ENCODE measurements at places on chromosomes 2 and 18. TPM values are rescaled to one million over a fixed set of nuclear protein-coding genes. Genes with fewer than 3 reads are reported as not detected.
A peak's percentile ranks its signal among the peaks of the same experiment; 100 is the strongest.

CD8A gene
- not detected for total RNA-seq

ALPG gene
- total RNA-seq, result not detected

TLX2 gene
- total RNA-seq, result 0.16 TPM

BCL2 gene
- total RNA-seq, result 136 TPM

ADCYAP1 gene
- total RNA-seq, result not detected

PRKAG3 gene
- not detected for total RNA-seq

IL36A gene
- not detected for total RNA-seq

LRRTM1 gene
- not detected for total RNA-seq

SERPINB13 gene
- total RNA-seq, result not detected

- no peaks in the 10 kb centered on the region for H3K27me3 ChIP-seq
- H3K4me1 ChIP-seq, result no peaks in the 10 kb centered on the region
- no peak overlapping the region for H3K4me3 ChIP-seq
- H3K27ac ChIP-seq, result no peak overlapping the region
- no peaks in the 10 kb centered on the region for H3K36me3 ChIP-seq
Observed at GRCh38 chr18:41266204-41266603, 688.8 kb upstream of the PIK3C3 start.

DNA sequence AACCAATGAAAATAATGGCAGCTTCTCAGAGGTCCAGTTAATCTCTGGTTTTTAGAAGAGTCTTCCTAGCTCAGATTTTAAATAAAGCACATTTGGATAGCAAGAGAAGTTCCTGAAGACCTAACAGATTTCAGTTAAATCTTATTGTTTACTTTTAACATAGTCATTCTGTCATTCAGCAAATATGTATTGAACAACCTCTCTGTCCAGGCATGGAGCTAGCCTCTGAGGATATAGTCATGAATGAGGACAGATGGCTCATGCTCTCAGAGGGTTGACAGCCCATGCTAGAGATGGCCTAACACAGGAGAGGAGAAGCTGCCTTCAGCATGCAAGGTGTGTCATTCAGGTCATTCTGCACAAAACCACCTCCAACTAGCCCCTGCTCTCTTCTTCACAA, 6.2 kb downstream of the CCBE1 start:
- no peak overlapping the region for H3K4me3 ChIP-seq
- H3K27ac ChIP-seq, result no peak overlapping the region
- H3K4me1 ChIP-seq, result no peaks in the 10 kb centered on the region
- DNase-seq, result no peak
- H3K36me3 ChIP-seq, result peaks cover 2% of the 10 kb centered on the region
- H3K27me3 ChIP-seq, result peaks cover 26% of the 10 kb centered on the region

GRCh38 chr2:118449401-118449800, 361.1 kb downstream of the INSIG2 start:
- H3K4me3 ChIP-seq, result no peak overlapping the region
- DNase-seq, result no peak
- peaks cover 28% of the 10 kb centered on the region for H3K27me3 ChIP-seq
- no peaks in the 10 kb centered on the region for H3K4me1 ChIP-seq

DNA sequence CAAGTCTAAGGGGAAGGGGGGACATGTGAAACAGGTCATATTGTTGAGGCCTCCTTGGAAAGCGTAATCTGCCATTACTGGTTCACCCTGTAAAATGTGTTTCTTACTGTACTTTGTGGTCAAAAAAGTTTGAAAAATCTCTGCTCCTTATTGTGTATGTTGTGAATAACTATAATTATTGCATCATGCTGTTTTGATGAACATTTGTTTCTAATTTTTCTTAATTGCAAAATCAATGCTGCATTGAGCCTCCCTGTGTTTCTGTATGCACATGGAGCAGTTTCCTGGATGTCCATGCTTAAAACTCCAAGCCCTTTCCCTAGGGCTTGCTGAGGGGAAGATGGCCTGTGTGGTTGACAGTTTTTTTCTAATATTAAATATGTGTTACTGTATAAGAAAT, 158.6 kb downstream of the RNF144A start:
- no peak for DNase-seq
- H3K36me3 ChIP-seq, result peaks cover 2% of the 10 kb centered on the region
- peak overlapping the region; percentile 14 for H3K27ac ChIP-seq

GRCh38 chr2:160433466-160434140, 60.0 kb downstream of the RBMS1 start:
- no peak overlapping the region for H3K4me3 ChIP-seq
- DNase-seq, result no peak
- no peaks in the 10 kb centered on the region for H3K27me3 ChIP-seq
- peak overlapping the region; percentile 95 for H3K27ac ChIP-seq
- peaks cover 3% of the 10 kb centered on the region for H3K36me3 ChIP-seq
- H3K4me1 ChIP-seq, result peaks cover 30% of the 10 kb centered on the region

- no peaks in the 10 kb centered on the region for H3K27me3 ChIP-seq
- H3K36me3 ChIP-seq, result peaks cover 8% of the 10 kb centered on the region
- peak overlapping the region; percentile 99 for H3K27ac ChIP-seq
Observed at GRCh38 chr18:23572570-23572969, 13.7 kb downstream of the NPC1 start.

- H3K36me3 ChIP-seq, result peaks cover 3% of the 10 kb centered on the region
- no peak for DNase-seq
- peaks cover 10% of the 10 kb centered on the region for H3K27me3 ChIP-seq
Observed at GRCh38 chr2:231489990-231490389, 25.7 kb upstream of the NCL start.

- H3K4me3 ChIP-seq, result peak overlapping the region; percentile 63
- no peak for DNase-seq
- H3K36me3 ChIP-seq, result peaks cover 5% of the 10 kb centered on the region
- H3K27ac ChIP-seq, result peak overlapping the region; percentile 59
Observed at GRCh38 chr18:79899609-79900445, 51.6 kb downstream of the SLC66A2 start.

DNA sequence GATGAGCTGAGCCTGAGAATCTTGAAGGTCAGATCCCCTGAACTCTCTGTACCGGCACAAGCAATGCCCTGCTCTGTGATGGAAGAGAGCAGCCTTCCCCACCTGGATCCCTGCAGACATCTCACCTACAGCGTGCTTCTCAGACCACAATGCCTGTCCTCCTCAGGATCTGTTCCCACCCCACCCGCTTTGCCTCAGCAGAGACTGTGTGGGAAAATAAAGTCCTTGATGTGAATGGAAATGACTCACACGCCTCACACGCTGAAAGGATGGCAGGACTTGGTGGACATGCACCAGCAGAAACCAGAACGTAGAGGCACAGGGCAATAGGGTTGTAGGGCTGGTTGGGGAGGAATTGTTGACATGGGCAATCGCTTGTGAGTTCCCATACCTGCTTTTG, 117.9 kb upstream of the POU3F3 start:
- no peak overlapping the region for H3K4me3 ChIP-seq
- H3K4me1 ChIP-seq, result no peaks in the 10 kb centered on the region
- no peak overlapping the region for H3K27ac ChIP-seq
- H3K27me3 ChIP-seq, result peaks cover 5% of the 10 kb centered on the region

GRCh38 chr2:54767921-54768320, 44.5 kb downstream of the EML6 start:
- peaks cover 8% of the 10 kb centered on the region for H3K27me3 ChIP-seq
- no peak overlapping the region for H3K4me3 ChIP-seq
- no peaks in the 10 kb centered on the region for H3K4me1 ChIP-seq
- peaks cover 2% of the 10 kb centered on the region for H3K36me3 ChIP-seq
- no peak for DNase-seq
- no peak overlapping the region for H3K27ac ChIP-seq

DNA sequence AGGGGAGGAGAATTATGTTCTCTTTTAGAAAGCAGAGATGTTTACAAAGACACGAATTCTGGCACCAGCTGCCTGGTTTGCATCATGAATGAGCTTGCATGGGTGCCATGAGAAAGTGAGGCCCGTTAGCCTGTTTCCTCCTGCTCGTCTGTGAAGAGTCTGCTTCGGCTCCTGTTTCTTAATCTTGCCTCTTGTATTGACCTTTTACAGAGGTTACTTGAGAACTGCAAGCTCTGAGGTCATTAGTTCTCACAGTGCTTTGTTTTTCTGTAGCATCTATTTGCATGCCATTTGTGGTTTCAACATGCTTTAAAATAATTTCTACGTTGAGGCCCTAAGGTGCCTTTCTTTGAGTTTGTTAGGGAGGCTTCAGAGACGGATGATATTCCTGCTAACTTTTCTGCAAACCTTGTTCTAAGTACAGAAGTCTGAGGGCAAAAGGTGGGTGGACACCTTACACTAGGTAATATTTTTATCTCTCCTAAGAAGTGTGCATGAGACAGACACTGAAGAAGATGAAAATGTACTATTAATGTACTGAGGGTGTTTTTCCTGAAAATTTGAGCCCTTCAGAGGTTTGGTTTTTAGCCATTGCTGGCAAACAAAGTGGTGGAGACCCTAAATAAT, 53.4 kb upstream of the LINC00305 start:
- H3K4me1 ChIP-seq, result peaks cover 5% of the 10 kb centered on the region
- DNase-seq, result no peak
- H3K4me3 ChIP-seq, result no peak overlapping the region
- H3K36me3 ChIP-seq, result no peaks in the 10 kb centered on the region

GRCh38 chr18:76345901-76346300, 149.1 kb downstream of the ZNF516 start:
- H3K36me3 ChIP-seq, result no peaks in the 10 kb centered on the region
- H3K4me1 ChIP-seq, result peaks cover 9% of the 10 kb centered on the region
- H3K27ac ChIP-seq, result no peak overlapping the region
- peaks cover 8% of the 10 kb centered on the region for H3K27me3 ChIP-seq
- no peak overlapping the region for H3K4me3 ChIP-seq

- no peak overlapping the region for H3K27ac ChIP-seq
- H3K36me3 ChIP-seq, result no peaks in the 10 kb centered on the region
- H3K4me1 ChIP-seq, result no peaks in the 10 kb centered on the region
- no peak for DNase-seq
Observed at GRCh38 chr2:57443973-57444521, 602.6 kb upstream of the VRK2 start.

DNA sequence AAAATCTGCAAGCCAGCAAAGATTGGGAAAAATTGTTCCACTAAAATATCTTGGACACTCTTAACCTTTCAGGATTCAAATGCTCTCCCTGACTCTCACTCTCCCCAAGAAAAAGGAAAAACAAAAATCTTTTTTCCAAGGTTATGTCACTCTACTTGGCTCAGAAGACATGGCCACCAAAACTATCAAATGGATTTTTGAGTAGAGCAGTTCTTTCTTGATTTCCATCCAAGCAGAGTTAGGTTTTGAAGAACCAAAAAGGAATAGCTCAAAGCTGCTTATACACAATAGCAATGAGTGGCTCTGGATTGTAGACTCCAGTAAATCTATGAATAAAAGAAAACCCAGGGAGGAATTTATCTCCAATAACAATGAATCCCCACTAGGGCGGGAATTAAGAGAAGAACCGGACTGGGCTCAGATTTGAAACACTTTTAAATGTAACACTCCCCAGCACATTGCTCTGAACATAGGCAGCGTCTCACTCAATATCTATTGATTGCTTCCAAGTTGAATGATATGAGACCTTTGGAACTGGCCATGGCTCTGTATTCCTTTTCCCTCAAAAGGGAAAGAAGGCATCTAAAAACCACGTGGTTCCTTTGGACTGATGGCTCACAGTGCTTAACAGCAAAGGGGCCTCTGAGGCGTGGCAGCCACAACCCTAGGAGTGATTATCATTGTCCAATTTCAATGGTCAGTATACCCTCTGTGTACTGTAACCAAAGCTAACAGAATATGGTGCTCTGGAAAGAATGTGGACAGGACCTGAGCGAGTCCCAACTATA, 68.3 kb downstream of the SPRED2 start:
- no peaks in the 10 kb centered on the region for H3K36me3 ChIP-seq
- no peaks in the 10 kb centered on the region for H3K27me3 ChIP-seq
- no peak overlapping the region for H3K4me3 ChIP-seq
- no peak overlapping the region for H3K27ac ChIP-seq

- no peak overlapping the region for H3K27ac ChIP-seq
- no peak for DNase-seq
- no peaks in the 10 kb centered on the region for H3K4me1 ChIP-seq
- H3K4me3 ChIP-seq, result no peak overlapping the region
Observed at GRCh38 chr18:11047817-11048216, 101.6 kb downstream of the PIEZO2 start.

DNA sequence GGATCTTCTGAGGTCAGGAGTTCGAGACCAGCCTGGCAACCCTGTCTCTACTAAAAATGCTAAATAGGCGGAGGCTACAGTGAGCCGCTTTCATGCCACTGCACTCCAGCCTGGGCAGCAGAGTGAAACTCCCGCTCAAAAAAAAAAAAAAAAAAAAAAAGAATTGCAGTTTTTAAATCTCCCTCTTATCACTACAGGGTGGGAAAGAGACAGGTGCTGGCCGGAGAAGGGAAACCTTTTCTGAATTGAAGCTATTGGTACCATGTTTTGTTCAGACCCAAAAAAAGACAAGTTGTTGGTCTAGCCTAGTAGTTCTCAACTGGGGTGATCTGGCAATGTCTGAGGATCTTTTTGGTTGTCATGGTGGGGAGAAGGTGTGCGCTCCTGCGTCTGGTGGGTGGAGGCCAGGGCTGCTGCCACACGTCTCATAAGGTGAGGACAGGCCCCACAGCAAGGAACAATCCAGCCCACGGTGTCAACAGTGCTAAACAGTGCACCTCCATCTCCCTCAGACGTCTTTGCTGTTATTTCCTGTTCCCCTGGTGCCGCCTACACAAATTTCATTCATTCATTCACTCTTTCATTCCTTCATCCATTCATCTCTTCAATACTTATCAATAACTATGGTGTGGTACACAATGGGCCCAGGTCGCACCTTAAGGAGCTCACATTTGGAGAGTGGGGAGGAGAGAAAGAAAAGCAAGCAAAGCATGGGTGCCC, 28.8 kb upstream of the ODC1 start:
- peaks cover 4% of the 10 kb centered on the region for H3K27me3 ChIP-seq
- H3K36me3 ChIP-seq, result peaks cover 2% of the 10 kb centered on the region
- no peak for DNase-seq

DNA sequence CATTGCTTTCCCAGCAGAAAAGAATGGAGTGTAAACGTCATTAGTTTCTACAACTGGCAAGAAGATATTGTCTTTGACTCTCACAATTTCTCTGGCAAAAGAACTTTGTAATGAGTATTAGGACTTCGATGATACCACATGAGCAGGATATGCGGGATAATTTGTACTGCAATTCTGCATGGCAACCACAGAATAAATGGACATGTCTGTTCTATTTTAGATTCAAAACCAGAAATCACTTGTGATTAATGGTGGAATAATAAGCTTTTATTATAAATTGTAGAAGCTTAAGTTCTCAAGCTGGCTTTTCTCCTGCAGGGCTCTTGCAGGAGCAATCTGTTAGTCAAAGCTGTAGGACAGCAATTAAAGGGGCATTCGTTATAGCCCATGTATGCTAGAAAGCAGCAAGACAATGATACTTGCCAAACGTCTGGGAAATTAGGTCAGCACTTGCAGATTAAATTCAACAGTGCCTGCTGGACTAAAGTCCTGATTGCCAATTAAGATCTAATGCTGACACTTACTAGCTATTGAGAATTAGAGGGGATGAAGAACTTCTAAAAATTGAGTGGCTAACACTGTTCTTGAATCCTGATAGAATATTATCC, 177.9 kb downstream of the PTH2R start:
- H3K4me1 ChIP-seq, result no peaks in the 10 kb centered on the region
- no peak overlapping the region for H3K4me3 ChIP-seq
- no peaks in the 10 kb centered on the region for H3K36me3 ChIP-seq
- no peak for DNase-seq
- no peaks in the 10 kb centered on the region for H3K27me3 ChIP-seq
- H3K27ac ChIP-seq, result no peak overlapping the region

- peaks cover 5% of the 10 kb centered on the region for H3K27me3 ChIP-seq
- no peak overlapping the region for H3K27ac ChIP-seq
- H3K4me3 ChIP-seq, result no peak overlapping the region
- H3K36me3 ChIP-seq, result peaks cover 2% of the 10 kb centered on the region
- H3K4me1 ChIP-seq, result peaks cover 7% of the 10 kb centered on the region
Observed at GRCh38 chr2:65392609-65393008, 39.8 kb downstream of the SPRED2 start.
